Fibroblast of the aortic adventitia (primary cell): ENCODE measurements at places on chromosomes 6 and 20. TPM values are rescaled to one million over a fixed set of nuclear protein-coding genes. Genes with fewer than 3 reads are reported as not detected.

KATNA1 gene
- 26.7 and 32.3 TPM in 2 replicates for total RNA-seq

ARMC2 gene
- total RNA-seq = 1.6 and 2.5 TPM in 2 replicates

OR2H1 gene
- not detected in 2 replicates for total RNA-seq

CDK5RAP1 gene
- total RNA-seq = 14.8 and 17.7 TPM in 2 replicates

SMLR1 gene
- not detected in 2 replicates for total RNA-seq

VEGFA gene
- 98.9 and 163 TPM in 2 replicates for total RNA-seq

GPX5 gene
- not detected in 2 replicates for total RNA-seq

PPP1R14C gene
- 2.1 TPM in 1 of 2 replicates, not detected in the other for total RNA-seq

TENT5A gene
- 40.0 and 56.5 TPM in 2 replicates for total RNA-seq

TMEM242 gene
- 7.0 and 7.1 TPM in 2 replicates for total RNA-seq

SAMHD1 gene
- 32.7 and 41.8 TPM in 2 replicates for total RNA-seq

CCN2 gene
- 15.9 and 118 TPM in 2 replicates for total RNA-seq

BTN1A1 gene
- not detected in 2 replicates for total RNA-seq

ZBTB12 gene
- total RNA-seq = 3.3 and 3.8 TPM in 2 replicates

MANEA gene
- total RNA-seq = 4.3 and 24.9 TPM in 2 replicates

MRPS18B gene
- 47.7 and 110 TPM in 2 replicates for total RNA-seq

TCF15 gene
- total RNA-seq = not detected in 2 replicates

HTR1E gene
- not detected in 2 replicates for total RNA-seq

CTAGE9 gene
- total RNA-seq = not detected in 2 replicates

SLC12A5 gene
- not detected in 2 replicates for total RNA-seq

GTSF1L gene
- not detected in 2 replicates for total RNA-seq

SLC22A7 gene
- total RNA-seq = not detected in 2 replicates

SLC24A3 gene
- total RNA-seq = 0.57 TPM in 1 of 2 replicates, not detected in the other
